ENCODE measurements at places on chromosomes 16 and 17. TPM values are rescaled to one million over a fixed set of nuclear protein-coding genes. Genes with fewer than 3 reads are reported as not detected.

PHOSPHO1 gene
- 0.97 TPM for total RNA-seq

KRTAP4-5 gene
- not detected for total RNA-seq

HS3ST6 gene
- total RNA-seq: 3.8 TPM

MKS1 gene
- 11.8 TPM for total RNA-seq

PHLPP2 gene
- 9.8 TPM for total RNA-seq

CD300H gene
- total RNA-seq: 0.67 TPM

CCL3 gene
- not detected for total RNA-seq

HIGD1B gene
- total RNA-seq: not detected

ADAT1 gene
- 39.9 TPM for total RNA-seq

CTRB2 gene
- not detected for total RNA-seq

TOP2A gene
- 206 TPM for total RNA-seq

ZNF597 gene
- total RNA-seq: 0.85 TPM

CLEC3A gene
- not detected for total RNA-seq

CCDC200 gene
- not detected for total RNA-seq

FBXO39 gene
- not detected for total RNA-seq

CES5A gene
- not detected for total RNA-seq

ITGAD gene
- not detected for total RNA-seq

YBX2 gene
- total RNA-seq: 0.47 TPM

TP53TG3D gene
- total RNA-seq: 0.94 TPM

FBRS gene
- 24.6 TPM for total RNA-seq

ABCA10 gene
- total RNA-seq: 0.12 TPM

CAMKK1 gene
- 17.9 TPM for total RNA-seq

SOX15 gene
- total RNA-seq: 0.30 TPM

VMO1 gene
- 1.7 TPM for total RNA-seq

SLFN12 gene
- total RNA-seq: not detected

IL32 gene
- total RNA-seq: 17.7 TPM

ATP6V0A1 gene
- total RNA-seq: 23.9 TPM

KRT20 gene
- total RNA-seq: 0.61 TPM

PSMB10 gene
- total RNA-seq: 34.4 TPM

ASGR2 gene
- not detected for total RNA-seq

PRR14 gene
- total RNA-seq: 23.2 TPM

GABARAP gene
- total RNA-seq: 813 TPM

ADPRM gene
- total RNA-seq: 8.6 TPM

IRF8 gene
- total RNA-seq: 0.31 TPM

CLEC18B gene
- total RNA-seq: 0.13 TPM

NXPH3 gene
- 0.39 TPM for total RNA-seq

Data from A549 treated with ZK216348 at 1 μM for 4 hours (cell line).